ENCODE measurements at places on chromosomes 1 and 21.

DNA sequence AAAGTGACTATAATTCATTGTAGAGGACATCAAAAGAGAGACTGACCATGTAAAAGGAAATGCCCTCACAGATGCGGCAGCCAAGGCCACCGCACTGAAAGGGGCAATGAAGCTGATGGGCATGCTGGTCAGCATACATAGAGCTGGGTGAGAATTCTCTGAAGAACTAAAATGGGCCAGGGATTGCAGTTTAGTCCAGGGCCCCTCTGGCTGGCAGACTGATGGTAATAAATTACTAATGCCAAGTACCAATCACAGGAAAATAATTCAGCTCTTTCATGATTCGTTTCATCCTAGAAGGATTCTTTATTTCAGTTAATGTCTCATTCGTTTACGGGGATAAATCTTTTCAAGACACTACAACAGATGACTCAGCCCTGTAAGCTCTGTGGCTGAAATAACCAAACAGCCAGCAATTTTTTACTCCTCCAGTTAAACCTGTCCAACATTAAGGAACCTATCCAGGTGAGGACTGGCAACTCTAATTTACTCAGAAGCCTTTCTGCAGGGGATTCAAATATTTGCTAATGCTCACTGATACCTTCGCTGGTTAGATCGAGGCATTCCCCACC lies 56.9 kb upstream of the MAP1LC3C start:
- DNase-seq = no peak

DNA sequence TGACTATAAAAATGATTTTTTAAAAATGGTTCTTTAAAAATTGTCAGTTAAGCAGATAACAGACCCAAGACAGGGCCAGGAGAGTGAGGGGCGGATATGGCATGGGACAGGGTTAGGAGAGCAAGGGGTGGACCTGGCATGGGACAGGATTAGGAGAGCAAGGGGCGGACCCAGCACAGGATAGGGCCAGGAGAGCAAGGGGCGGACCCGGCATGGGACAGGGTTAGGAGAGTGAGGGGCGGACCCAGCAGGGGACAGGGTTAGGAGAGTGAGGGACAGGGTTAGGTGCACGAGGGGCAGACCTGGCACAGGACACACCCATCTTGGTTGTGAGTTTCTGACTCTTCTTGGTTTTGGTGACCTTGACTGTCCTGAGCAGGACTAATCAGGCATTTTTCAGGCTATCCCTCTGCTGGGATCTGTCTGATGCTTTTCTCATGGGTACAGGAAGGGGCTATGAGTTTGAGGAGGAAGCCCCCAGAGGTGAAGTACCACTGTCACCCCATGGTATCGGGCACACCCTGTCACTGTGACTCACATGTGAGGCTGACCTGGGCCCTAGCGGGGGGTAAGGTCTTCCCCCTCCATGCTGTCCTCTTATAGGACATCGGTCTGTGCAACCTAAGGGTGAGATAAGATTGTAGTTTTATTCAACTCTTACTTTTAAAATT lies 159.0 kb upstream of the COL6A1 start:
- DNase-seq = no peak

- peak; percentile 64 for DNase-seq
Observed at GRCh38 chr1:113860891-113861290, 10.6 kb downstream of the PTPN22 start.

GRCh38 chr21:35048706-35049617 lies at the start of gene RUNX1:
Gene RUNX1, minus strand, starts transcription at chr21:35049302.
- DNase-seq = peak; percentile 61

DNA sequence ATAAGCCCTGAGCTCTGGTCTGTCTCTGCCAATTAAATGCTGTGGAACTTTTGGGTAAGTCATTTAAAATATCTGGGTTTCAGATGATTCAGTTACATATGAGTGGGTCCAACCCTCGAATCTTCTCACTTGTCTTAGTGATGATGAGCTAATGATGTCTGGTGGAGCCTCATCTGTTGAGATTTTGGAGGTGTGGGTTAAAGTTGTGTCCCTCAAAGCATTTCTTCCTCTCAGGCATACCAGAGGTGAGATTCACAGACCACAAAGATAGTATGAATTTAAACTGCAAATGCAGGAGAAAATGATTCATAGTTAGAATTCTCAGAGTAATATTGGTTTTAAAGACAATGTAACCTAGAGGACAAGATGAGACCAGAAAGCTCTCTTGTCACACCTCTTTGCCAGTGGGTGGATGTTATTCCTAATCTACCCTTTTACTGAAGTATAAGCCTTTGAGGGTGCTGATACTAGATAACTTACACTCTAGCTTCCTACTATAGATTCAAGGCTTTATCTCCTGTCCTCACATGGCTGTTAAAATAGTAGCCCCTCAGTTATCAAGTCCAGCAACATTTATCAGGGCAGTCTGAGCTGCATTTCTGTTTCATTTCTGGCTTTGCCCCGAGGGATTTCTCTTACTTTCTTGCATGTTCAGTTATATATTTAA lies 90.7 kb downstream of the MT1HL1 start:
- peak; percentile 56 for DNase-seq
